ENCODE measurements at places on chromosomes 3 and 15. TPM values are rescaled to one million over a fixed set of nuclear protein-coding genes. Genes with fewer than 3 reads are reported as not detected.

Gene DOCK3
- total RNA-seq, result 2.4 TPM

Gene SRP14
- total RNA-seq, result 148 TPM

Gene TF
- 2.8 TPM for total RNA-seq

Gene TIMP4
- 19.2 TPM for total RNA-seq

Gene GRAMD1C
- 1.1 TPM for total RNA-seq

Gene OXTR
- 1.1 TPM for total RNA-seq

Gene NOX5
- 0.09 TPM for total RNA-seq

Gene P2RY13
- 2.7 TPM for total RNA-seq

Gene RAB6B
- total RNA-seq, result 6.9 TPM

Gene FOXL2
- total RNA-seq, result not detected

Gene MYLK
- total RNA-seq, result 1,187 TPM

Gene TM6SF1
- 6.9 TPM for total RNA-seq

Gene HTR3C
- not detected for total RNA-seq

Gene ANKUB1
- total RNA-seq, result not detected

Gene CASR
- total RNA-seq, result not detected

Gene IQCB1
- total RNA-seq, result 13.8 TPM

Gene ATP13A4
- 0.33 TPM for total RNA-seq

Gene PAK2
- total RNA-seq, result 39.7 TPM

Gene TRH
- 0.23 TPM for total RNA-seq

Gene EFCAB12
- 0.14 TPM for total RNA-seq

Gene GOLGA8H
- total RNA-seq, result 0.52 TPM

All from posterior vena cava (tissue), 2 donors.